T-helper 2 cell (primary cell): ENCODE measurements at places on chromosomes 2 and 18.

DNA sequence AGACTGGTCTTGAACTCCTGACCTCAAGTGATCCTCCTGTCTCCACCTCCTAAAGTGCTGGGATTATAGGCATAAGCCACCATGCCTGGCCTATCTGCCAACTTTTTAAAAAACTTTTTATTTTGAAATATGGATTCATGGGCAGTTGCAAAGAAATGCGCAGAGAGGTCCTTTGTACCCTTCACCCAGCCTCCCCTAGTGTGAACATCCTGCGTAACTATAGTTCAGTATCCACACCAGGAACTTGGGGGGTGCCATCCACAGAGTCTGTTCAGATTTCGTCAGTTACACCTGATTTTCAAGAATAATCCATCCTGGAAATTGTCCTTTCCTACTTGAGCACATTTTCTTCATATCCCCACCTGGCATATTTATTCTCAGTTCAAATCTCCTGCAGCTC lies 33.0 kb downstream of the EFR3B start:
- DNase-seq = no peak

- DNase-seq = no peak
Measured at GRCh38 chr18:50721451-50722120, 98.2 kb downstream of the MRO start.

DNA sequence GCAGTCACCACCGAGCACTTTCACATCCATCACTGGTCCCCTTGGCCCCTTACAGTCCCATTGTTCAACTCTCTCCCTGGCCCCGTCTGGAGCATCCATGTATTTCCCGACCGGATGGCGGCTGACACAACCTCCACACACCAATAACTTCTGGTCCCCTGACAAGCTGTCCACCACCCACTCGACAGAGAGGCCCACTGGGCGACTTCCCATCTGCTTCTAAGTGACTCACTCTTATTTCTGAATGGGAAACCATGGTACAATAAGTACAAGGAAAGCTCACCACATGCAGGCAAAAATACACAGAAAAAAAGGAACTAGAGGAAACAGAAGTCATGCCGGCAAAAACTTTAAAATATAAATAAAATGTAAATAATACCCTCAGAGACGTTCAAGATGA lies 82.9 kb upstream of the RAB12 start:
- DNase-seq = no peak

- DNase-seq = no peak
Measured at GRCh38 chr2:5530011-5530696, 162.0 kb upstream of the SOX11 start.

- DNase-seq = peak; percentile 16
Measured at GRCh38 chr2:100427627-100428258, 10.3 kb upstream of the CHST10 start.

DNA sequence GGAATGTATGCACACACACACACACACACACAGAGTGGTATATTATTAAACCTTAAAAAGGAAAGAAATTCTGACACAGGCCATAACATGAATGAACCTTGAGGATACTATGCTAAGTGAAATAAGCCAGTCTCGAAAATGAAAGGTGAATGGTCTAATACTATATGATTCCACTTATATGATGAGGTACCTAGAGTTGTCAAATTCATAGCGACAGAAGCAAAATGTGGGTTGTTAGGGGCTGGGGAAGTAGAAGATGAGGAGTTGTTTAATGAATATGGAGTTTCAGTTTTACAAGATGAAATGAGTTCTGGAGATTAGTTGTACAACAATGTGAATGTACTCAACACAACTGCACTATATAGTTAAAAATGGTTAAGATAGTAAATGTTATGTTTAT lies 118.1 kb downstream of the ABCA12 start:
- DNase-seq = no peak

DNA sequence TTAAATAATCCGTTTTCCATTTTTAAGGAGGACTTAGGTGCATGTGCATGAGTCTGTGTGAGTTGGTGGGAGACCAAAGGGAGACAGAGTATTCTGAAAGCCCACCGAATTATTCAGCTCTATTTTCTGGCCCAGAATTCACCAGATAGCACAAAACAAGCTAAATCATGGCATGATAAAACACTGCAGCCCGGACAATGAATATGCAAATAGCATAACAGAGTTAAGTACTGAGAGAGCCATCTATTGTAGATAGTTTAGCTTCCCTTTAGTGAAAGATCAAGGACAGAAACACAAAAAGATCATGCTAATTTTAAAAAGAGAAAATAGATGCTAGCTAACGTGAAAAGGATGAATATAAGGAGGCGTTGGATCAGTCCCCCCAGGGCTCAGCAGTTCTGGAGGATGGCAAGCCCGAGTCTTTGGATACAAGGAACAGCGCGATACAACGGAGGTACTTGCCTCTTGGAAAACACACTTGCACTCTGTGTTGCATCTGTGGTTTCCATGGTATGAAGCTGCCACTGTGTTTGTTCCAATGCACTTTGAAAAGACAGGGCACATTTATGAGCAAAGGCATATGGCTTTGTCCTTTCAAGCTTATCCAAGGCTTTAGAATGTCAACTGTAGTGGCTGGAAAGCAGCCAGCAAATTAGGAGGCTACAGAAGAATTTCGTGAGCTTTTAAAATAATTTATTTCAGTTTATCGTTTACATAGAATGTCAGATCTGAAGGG lies 119.9 kb downstream of the LYPD1 start:
- DNase-seq = no peak
